Fibroblast of skin of left biceps (primary cell): ENCODE measurements at places on chromosomes 1 and 21.

DNA sequence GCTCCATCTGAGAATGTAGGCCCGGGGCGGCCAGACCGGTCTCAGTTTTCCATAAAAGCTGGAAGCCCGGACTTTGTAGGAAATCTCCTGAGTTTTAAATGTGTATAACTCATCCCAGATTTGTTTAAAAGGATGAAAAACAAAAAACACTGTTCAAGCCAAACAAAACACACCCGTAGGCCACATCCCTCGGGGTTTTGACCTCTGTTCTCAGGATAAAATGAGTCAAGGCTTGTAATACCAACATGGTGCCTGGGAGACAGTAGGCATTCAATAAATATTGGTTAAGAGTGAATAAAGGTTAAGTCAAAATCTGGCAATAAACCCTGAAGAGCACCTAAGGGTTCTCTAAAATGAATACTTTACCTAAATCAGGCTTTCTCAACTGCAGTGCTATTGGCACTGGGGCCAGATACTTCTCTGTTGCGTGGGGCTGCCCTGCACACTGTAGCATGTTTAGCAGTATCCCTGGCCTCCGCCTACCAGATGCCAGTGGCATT lies 55.0 kb downstream of the KAZN start:
- DNase-seq = no peak

- no peak for DNase-seq
Observed at GRCh38 chr1:178727014-178727895, 2.2 kb downstream of the RALGPS2 start.

DNA sequence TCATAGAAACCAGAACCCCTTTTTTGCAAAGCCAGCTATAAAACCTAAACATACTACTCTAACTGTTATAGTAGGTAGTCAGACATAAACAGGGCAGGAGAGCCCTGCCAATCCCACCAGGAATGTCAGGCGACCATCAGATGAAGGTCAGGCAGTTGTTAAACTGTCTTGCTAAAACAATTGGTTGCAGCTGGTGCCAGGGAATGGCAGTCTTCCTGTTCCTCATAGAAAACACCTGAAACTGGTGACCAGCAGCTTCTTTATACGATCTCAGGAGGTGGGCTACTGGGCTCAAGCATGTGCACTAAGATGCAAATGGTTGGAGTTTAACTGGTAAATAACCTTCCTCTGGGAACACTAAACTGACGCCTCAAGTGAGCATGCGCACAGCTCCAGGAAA lies 224.1 kb downstream of the COL11A1 start:
- no peak for DNase-seq

GRCh38 chr1:204407295-204407971 lies 4.2 kb downstream of the PPP1R15B start:
- no peak for DNase-seq

GRCh38 chr1:203453016-203453415 lies 22.6 kb upstream of the PRELP start:
- DNase-seq = no peak

DNA sequence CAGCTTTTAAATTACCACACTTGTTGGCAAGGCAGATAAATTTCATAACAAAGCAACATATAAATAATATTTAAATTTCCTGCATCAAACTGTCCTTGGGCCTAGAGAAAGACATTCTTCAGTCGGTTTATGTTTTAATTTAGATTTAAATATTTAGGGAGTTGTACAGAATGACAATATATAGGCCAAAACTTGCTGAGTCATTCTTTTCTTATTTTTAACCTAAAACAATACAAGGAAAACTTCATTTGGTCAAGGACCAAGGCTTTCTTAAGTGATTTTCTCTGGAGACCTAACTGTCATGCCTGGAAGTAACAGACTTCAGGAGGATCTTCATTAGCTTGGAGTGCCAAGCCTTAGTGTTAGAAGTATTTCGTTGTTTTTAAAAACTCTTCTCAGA lies 5.6 kb downstream of the MAP10 start:
- no peak for DNase-seq

DNA sequence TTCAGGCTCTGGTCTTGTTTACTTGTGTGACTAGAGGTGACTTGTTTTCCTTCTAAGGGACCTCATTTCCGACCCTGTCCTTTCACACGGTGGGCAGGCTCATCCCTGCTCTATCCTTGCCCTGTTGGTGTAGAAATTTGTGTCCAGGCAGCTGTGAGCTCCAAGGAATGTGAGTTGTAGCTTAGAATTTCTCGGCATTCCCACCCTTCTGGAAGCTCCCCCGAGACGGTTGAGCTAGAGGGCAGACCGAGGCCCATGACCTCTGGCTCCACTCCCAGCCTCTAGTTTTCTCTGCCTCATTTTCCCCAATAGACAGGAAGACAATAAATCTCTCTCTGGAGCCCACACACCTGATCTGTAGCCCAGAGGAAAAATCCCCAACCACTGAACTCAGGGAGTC lies 100.9 kb downstream of the NAV1 start:
- DNase-seq = no peak

- DNase-seq = no peak
Observed at GRCh38 chr1:167430134-167430848, 88.0 kb downstream of the CD247 start.

DNA sequence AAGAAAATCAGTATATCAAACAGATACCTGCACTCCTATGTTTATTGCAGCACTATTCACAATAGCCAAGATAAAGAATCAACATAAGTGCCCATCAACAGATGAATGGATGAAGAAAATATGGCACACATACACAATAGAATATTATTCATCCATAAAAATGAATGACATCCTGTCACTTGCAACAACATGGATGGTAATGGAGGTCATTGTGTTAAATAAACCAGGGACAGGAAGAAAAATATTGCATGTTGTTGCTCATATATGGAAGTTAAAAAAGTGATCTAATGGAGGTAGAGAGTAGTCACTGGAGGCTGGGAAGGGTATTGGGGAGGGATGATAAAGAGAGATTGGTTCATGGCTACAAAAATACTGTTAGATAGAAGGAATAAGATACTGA lies 65.4 kb upstream of the CR2 start:
- DNase-seq = no peak

DNA sequence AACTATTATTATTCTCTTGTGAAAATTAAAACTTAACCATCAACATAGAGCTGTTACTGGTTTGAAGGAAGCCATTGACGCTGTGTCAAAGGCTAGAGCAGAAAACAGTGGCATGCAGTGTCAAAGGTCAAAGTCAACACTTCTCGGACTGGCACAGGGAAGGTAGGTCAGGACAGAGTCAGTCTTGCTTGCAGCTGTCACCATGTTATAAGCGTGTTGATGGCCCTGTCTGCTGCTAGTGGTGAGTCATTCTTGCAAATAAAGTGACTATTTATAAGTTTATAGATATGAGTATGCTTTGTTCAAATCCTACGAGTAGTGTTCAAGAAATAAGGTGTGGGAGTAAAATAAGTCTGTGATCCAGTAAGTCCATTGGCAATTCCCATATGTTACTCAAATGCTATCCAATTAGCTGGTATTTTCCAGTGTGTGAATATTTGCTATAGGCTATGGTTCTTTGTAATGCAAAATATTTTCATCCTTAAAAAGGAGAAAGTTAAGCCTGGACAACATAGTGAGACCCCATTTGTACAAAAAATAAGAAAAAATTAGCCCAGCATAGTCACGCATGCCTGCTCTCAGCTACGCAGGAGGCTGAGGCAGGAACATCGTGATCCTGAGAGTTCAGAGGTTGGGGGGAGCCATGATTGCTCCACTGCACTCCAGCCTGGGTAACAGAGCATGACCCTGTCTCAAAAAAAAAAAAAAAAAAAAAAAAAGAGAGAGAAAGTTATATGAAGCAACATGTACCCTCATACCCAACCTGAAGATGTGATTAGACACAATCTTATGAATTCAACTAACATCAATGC lies 26.3 kb upstream of the TINAGL1 start:
- DNase-seq = no peak

GRCh38 chr1:10943991-10944730 lies 68.3 kb upstream of the TARDBP start:
- no peak for DNase-seq

- DNase-seq = no peak
Observed at GRCh38 chr1:35361638-35362037, 93.1 kb downstream of the ZMYM4 start.

- no peak for DNase-seq
Observed at GRCh38 chr1:160623227-160623633, 23.6 kb downstream of the SLAMF1 start.

- no peak for DNase-seq
Observed at GRCh38 chr21:41815652-41816582, 49.1 kb upstream of the RIPK4 start.

GRCh38 chr1:113630340-113631327 lies 128.7 kb downstream of the PHTF1 start:
- no peak for DNase-seq

DNA sequence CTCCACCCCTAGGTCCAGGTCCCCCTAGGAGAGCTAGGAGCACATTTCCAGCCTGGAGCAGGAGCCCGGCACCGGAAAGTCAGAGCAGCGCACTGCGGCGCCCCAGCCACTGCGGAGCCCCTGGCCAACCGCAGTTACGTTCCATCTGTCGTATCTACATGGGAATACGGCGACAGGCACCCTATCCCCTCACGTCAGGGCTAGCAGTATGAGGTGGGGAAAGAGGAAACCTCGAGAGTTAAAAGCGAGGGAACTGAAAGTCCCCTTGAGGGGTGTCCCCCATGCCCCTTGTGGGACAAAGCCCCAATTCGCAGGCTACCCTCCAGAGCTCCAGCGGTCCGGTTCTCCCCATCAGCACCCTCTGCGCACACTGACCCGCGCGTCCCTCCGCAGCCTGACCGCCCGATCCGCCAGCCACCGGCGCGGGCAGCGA lies 995 bp downstream of the COLGALT2 start:
- no peak for DNase-seq

DNA sequence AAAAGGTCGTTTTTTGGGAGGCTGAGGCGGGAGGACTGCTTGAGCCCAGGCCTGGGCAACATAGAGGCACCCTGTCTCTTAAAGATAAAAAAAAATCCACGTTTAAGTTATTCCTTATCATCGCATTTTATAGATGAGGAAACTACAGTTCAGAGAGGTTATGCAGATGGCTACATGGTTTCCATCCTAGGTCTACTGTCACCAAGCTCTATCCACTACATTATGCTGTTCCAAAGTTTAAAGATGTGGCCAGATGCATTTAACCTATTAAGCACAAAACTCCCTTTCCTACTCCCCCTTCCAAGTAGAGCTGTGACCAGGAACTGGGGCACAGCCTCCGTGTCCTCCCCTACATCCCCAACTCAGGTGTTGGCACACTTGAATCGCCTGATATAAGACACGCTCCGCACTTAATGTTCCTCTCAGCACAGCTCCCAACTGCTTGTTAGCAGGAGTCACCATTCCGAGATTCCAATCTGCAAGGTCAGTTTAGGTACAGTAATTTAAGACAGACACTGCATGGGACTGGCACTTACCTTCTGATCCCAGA lies 1.3 kb downstream of the TAF5L start:
- no peak for DNase-seq

GRCh38 chr1:231027971-231028370 lies 12.1 kb downstream of the FAM89A start:
- no peak for DNase-seq

- DNase-seq = no peak
Observed at GRCh38 chr1:230105754-230106625, 39.0 kb downstream of the GALNT2 start.

DNA sequence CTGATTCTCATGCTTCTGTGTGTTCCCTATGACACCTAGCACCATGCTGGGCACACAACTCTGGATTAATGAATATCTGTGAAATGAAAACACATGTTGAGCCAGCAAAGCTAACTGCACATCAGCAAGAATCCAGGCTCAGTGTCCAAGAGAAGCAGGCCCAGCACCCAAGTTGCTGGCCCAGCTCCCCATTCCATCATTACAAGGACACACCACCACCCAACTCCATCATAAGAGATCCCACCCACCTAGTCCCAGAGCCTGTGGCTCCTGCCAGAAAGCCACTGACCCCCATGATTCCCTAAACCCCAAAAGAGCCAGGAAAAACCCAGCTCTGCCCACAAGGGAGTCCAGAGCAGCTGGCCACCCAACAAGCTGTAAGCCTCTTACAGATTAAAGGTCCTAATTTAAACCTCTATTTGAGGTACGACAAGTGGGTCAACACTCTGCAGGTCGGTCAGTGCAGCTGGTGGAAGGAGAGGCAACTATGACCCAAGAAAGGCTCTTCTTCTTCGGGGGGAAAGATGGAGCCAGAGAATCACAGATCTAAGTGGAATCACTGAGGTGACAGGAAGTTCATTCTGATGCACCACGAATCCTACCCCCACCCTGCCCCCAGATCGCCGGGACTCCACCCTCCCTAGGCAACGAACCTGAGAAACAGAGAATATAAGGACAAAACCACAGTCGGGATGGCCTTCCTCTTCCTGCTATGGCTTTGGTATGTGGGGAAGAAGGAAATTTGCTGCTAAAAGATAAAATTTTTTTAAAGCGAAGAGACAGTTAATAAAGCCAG lies 58.2 kb downstream of the CD34 start:
- no peak for DNase-seq

DNA sequence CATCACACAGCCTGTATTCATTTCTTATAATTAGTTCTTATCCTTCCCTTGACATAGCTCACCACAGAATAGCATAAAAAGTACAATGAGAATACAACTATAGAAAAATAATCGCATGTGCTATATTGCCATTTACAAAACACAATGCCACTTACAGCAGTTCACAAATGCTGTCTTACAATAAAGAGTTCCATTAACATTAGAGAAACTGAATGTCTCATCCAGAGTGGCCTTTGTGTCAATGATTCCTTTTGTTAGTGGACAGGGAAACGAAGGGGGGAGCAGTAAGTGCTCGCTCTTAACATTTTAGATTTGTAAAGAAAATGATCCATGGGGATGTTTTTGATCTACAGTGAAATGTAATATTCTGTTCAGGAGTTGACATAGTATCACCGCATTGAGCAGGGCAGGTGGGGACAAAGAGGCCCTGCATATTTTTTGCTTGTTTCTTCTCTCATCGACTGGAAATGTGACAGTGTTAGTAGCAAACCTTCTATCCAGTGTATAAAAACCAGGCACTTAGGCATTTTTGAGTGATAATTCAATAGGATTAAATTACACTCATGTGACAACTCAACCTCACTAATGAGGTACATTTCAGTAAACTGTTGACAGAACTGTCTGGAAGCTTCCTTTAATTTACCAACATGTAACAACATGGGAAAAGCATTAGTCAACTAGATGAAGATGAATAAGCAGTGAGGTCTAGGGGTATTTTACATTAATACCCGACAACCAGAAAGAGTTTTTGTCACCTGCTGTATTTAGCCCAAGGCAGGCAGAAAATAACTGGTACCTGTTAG lies 35.6 kb upstream of the RRP15 start:
- no peak for DNase-seq

DNA sequence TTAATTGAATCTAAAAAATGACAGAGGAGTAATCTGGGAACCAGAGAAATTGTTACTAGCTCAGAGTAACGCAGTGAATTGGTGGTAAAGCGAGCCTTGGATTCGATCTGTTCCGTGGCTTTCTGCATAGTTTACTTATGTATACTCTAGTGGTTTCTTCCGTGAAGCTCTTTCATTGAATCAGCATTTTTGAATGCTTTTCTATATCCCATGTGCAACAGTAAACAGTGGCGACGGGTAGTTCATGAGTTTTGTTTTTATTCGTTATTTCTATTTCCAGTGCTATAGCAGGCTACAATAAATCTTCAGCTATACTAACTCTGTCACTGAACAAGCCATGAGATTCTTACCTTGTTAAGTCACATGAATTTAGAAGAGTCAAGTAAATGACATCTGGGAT lies 14.5 kb upstream of the MAP3K7CL start:
- DNase-seq = no peak

- no peak for DNase-seq
Observed at GRCh38 chr1:31879981-31880608, 58.1 kb downstream of the PTP4A2 start.

GRCh38 chr1:236654957-236655356 lies 31.3 kb upstream of the ACTN2 start:
- no peak for DNase-seq

GRCh38 chr1:223257856-223258550 lies 106.0 kb downstream of the SUSD4 start:
- no peak for DNase-seq
